ENCODE measurements at places on chromosomes 5 and 9.
A peak's percentile ranks its signal among the peaks of the same experiment; 100 is the strongest.

- DNase-seq = no peak
Measured at GRCh38 chr5:124408738-124409453, 337.5 kb downstream of the ZNF608 start.

DNA sequence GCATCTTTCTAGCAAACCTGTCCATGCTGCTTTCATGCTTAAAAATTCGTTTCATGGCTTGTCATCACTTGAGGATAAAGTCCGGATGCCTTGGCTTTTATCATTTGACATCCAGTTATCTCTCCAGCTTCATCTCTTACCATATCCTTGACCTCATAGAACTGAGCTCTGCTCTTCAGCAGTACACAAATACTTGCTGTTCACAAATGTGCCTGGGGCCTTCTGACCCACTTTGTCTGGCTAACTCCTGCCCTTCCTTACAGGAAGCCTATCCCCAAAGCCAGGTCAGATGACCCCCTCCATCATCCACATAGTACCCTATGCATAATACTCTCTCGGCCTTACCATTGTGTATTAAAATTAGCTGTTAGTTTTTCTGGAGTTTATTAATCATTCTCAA, 249.1 kb downstream of the SAXO1 start:
- no peak for DNase-seq

- DNase-seq = no peak
Measured at GRCh38 chr5:172096207-172096940, 89.9 kb upstream of the FBXW11 start.

- no peak for DNase-seq
Measured at GRCh38 chr9:81191222-81191621, 498.1 kb downstream of the TLE1 start.

- DNase-seq = no peak
Measured at GRCh38 chr5:136814619-136815378, 449.5 kb upstream of the TRPC7 start.

DNA sequence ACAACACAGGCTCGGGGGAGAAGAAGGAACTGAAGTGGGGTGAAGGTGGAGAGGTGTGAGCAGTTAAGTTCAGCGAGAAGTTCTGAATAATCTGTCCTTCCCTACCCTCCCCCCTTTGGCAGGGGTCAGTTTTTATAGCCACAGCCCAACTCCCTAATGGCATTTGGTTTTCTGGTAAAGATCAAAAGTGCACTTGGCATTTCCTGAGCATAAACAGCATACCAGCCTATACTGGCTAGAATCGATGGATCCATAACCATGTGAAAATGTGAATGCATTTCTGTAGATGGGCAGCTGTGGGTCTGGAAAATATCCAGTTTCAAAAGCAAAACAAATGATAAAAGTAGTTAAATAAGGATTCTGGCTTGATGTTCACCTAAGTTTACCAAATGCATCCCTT, 410.9 kb downstream of the PLK2 start:
- no peak for DNase-seq

DNA sequence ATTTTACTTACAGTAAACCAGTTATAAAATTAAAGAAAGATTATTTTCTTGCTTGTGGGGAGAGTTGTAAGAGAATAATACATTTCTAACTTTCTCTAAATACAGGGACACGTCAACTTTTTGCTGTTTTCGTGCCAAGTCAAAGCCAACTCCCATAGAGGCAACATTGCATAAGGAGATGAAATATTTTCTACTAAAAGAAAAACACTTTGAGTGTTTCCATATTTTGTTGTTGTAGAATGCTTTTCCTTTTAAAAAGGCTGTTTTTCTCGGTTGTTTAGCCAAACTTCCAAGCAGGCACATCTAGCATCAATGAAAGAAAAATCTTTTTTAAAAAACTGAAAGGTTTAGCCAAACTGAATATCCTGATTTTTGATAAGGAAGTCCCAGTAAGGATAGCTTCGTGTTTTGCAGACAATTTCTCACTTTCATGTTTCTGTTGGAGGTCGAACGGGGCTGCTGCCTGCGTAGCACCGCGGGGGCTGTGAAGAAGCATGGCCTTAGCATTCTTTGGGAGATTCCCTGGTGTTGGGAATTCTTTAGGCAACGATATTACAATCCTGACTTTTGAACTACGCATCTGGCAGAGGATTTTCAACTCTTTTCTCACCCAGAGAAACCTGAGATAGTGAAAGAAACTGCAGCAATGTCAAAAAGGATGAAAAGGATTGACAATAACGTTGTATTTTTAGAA, 108.1 kb upstream of the FBXL7 start:
- no peak for DNase-seq

GRCh38 chr5:178467205-178467567, 123.0 kb downstream of the COL23A1 start:
- DNase-seq = no peak

DNA sequence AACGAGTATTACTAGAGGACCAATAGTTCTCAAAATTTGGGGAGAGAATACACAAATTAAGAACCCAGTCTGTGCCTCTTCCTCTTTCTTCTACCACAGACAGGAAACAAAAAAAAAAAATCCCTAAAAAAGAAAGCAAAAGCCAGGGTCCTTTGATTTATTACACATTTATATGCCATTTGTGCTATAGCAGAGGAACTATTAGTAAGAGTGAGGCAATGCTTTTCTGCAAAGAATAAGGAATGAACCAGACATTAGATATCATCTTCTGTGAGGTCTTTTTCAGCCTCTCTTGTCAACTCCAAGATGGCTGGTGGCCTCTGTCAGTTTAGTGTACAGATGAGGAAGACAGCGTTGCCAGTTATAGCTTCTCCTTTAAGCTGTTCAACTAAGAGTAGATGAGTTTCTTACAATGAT, 127.6 kb downstream of the RFX3 start:
- DNase-seq = no peak

GRCh38 chr9:33510262-33511183, 13.5 kb upstream of the ANKRD18B start:
- peak; percentile 40 for DNase-seq

- no peak for DNase-seq
Measured at GRCh38 chr9:135136991-135137832, 49.7 kb downstream of the OLFM1 start.

DNA sequence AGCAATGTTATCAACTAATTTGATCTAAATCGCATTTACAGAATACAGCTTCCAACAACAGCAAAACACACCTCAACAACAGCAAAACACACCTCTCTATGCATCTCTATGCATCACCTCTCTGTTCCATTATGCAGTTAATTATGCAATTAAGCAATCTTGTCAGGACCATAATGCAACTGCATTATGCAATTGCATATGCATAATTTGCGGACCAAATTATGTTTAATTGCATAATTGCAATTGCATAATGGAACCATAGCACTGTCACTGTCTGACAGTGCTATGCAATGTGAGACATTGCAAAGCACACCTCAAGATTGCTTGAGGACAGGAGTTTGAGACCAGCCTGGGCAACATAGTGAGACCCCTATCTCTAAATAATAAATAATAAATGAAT, 80.4 kb upstream of the PRSS3 start:
- no peak for DNase-seq

- no peak for DNase-seq
Measured at GRCh38 chr5:34978681-34979080, 49.3 kb downstream of the DNAJC21 start.

DNA sequence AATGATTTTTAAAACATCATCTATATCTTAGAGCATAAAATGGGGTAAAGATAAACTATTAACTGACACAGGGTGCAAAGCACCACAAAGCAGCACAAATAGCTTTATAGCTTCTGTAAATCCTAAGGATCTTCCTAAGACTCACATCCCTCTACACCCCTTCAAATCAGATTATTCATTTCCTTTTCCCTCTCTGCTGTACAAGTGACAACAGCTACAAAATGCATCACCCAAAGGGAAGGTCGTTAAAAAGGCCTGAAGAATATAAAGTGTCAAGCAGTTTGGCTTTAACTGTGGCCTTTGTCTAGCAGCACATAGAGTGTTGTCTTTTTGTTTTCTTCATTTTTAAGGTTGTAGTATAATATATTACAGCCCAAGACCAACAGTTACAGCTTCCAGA, 422.1 kb downstream of the PDE4D start:
- no peak for DNase-seq

DNA sequence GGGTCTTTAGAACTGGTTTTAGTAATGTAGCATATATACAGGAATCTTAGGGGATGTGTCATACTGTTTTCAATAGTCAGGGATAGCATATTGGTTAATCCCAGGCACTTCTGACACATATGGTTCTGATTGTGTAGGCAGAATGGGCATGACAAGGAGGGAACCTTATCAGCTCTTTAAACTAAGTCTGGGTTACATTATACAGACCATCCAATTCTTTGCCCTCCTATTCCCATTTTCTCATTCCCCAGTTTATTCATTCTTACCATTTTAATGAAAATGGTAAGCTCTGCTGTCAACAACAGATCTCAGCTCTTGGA, 85.1 kb downstream of the NDUFAF2 start:
- no peak for DNase-seq

GRCh38 chr5:57488215-57488955, 5.8 kb upstream of the ACTBL2 start:
- DNase-seq = no peak

All from stimulated activated CD4-positive, alpha-beta T cell treated with anti-CD3 and anti-CD28 coated beads, Interleukin-4, amount 100 ng/mL, for 1 hour (primary cell).